ENCODE measurements at places on chromosomes 5 and 9.
A peak's percentile ranks its signal among the peaks of the same experiment; 100 is the strongest.

- DNase-seq, result peak; percentile 95
Measured at GRCh38 chr5:5270958-5271785, 131.0 kb downstream of the ADAMTS16 start.

GRCh38 chr5:99879791-99880511, 655.2 kb upstream of the FAM174A start:
- DNase-seq, result no peak

- DNase-seq, result no peak
Measured at GRCh38 chr9:93064392-93065134, 6.1 kb downstream of the SUSD3 start.

DNA sequence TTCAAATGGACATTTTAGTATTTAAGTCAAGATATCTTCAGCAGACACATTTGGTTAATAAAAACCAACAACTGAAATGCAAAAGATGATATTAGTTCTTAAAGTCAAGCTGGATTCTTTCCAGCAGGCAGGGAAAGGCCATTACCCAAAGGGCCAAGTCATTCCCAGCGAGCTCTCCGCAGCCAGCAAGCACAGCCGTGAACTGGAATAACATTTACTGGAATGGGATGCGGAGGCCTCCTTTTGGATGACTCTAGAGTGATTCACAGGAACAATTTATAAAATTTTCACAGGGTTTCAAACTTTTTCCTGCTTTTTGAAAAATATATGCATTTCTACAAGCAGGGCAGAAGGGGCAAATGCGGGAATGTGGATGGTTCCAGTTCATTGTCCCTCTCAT, 76.6 kb upstream of the DAB2 start:
- peak; percentile 70 for DNase-seq

DNA sequence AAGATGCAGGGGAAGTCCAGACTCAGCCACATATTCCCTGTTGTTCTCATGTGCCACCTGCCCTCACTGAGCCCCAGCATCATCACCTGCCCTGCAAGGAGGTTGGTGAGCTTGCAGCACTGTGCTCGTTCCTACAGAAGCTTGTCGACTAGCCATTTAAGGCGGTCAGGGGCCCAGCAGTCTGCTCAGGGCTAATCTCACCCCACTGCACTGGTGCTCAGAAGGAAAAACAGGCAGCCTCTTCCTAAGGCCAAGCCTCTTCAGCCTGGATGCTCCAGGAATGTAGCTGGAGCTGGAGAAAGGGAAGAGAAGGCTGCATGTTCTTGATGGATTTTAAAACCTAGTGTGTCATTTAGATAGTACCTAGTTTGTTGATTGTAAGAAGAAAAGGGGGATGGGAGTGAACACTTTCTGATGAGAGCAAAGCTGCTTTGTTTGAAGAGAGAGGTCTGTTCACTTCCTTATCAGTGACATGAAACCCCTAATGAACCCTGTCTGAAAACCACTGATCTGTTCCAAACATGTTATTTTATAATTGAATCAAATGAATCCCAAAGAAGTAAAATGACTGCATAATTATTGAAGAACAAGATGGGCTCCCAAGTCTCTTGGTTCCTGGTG, 10.6 kb upstream of the ASPN start:
- DNase-seq, result no peak

- peak; percentile 45 for DNase-seq
Measured at GRCh38 chr9:21968331-21969010, 25.7 kb downstream of the CDKN2A start.

- no peak for DNase-seq
Measured at GRCh38 chr9:17730899-17731298, 152.0 kb downstream of the SH3GL2 start.

DNA sequence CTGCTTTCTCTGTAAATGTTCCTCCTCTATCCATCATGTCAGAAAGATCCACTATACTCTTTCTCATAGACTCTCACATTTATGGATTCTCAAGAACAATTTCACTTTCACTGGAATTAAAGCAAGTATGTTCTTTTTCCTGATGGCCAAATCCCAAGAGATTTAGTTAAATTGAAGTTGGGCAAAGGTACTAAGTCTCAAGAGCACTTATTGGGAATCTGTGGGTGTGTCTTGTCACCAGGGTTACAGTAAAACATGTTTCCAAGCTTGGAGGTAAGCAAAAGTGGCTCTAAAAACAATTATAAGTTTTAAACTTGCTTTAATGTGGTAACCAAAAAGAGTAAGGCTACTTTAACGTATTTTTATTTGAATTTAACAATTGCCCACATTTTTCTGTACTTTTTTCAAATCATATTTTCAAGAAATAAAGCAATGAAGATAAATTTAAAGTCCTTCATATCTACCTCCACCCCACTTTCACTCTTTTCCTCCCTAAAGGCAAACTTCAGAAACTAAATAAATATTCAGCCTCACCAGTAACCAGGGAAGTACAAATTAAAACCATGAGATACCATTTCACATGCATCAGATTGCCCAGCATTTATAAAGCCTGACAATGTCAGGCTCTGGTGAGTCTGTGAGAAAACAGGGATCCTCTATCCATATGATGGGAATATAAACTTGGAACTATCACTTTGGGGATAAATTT, 387.4 kb downstream of the CETN3 start:
- no peak for DNase-seq

DNA sequence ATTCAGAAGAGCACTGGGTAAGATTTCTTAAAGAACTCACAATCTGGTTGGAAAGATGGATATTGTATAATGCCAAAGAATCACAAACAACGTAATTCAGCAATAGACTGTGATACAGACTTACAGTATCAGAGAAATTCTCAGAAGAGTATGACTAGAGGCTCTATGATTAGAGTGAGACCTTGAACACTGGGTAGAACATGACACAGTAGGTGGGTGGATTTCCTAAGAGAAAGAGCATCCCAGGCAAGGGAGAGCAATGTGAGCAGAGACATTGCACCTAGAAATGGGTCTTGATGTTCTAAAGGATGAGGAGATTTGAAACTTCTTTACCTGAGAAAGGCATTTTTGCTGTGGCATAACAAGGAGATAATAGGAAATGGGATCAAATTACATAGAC, 27.3 kb upstream of the CAST start:
- DNase-seq, result no peak

GRCh38 chr9:84137968-84138367, 157.4 kb downstream of the RMI1 start:
- DNase-seq, result peak; percentile 88

DNA sequence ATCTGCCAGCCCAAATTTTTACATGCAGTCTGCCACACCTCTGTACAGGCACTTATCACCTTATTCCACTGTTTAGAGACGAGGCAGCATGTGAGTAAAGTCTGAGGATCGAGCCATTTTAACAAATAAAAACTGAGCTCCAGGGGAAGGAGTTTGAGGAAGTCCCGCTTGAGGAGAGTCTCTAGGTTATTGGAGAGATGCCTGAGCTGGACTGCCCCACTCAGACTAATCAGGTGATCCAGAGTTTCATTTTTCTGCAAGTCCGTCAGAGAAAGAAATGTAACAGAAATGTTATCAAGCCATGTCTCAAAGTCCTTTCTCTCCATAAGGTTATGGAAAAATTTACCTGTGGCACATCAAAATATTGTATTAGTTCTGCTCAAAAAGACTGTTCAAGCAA, 5.3 kb downstream of the FBXW2 start:
- DNase-seq, result no peak

DNA sequence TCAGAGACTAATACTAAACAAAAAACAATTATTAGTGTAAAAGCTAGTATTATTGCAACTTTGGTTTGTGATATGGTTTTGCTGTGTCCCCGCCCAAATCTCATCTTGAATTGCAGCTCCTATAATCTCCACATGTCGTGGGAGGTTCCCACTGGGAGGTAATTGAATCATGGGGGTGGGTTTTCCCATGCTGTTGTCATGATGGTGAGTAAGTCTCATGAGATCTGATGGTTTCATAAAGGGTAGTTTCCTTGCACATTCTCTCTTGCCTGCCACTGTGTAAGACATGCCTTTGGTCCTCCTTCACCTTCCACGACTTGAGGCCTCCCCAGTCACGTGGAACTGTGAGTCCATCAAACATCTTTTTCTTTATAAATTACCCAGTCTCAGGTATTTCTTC, 325.9 kb upstream of the DAB2 start:
- DNase-seq, result peak; percentile 7

GRCh38 chr5:96177303-96177869, 215.7 kb upstream of the ELL2 start:
- DNase-seq, result peak; percentile 99

GRCh38 chr9:4585135-4585534, 77.0 kb upstream of the PLPP6 start:
- no peak for DNase-seq

- DNase-seq, result no peak
Measured at GRCh38 chr9:133505901-133506652, 18.7 kb downstream of the MYMK start.

GRCh38 chr9:93576258-93577077, at the start of gene PHF2:
PHF2 (plus strand) TSS chr9:93576584; CDS start chr9:93576774, 190 bp downstream.
- DNase-seq, result peak; percentile 29

GRCh38 chr5:137366526-137366925, 132.6 kb downstream of the SPOCK1 start:
- no peak for DNase-seq

DNA sequence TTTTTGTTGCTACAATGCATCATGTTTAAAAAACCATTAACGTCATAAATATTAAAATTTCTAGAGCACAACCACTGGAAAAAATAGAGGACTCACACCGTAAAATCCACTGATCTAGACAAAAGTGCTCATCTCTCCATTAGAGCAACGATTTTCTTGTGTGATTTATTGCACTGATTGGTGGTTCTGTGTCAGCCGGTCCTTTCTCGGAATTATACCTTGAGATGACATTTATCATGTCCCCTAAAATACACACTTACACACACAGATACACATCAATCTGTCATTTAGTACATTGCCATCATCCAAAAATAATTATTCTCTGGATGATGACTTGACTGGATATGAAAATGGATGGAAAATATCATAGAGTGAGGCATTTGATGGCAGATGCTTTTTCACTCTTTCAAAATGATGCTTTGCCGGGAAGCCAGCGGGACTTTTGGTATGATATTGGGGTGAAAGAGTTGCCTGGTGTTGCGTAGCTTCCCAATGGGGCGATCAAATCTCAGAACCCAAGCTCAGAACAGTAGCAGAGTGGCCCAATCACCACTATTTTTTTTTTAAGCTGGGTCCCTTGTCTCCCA, 226.6 kb downstream of the GAS1 start:
- DNase-seq, result no peak

GRCh38 chr5:172959824-172960799, 888 bp downstream of the RPL26L1 start:
- DNase-seq, result no peak

GRCh38 chr5:59955241-59955640, 61.7 kb upstream of the PDE4D start:
- DNase-seq, result no peak

- no peak for DNase-seq
Measured at GRCh38 chr5:179385914-179386313, 40.7 kb upstream of the ADAMTS2 start.

DNA sequence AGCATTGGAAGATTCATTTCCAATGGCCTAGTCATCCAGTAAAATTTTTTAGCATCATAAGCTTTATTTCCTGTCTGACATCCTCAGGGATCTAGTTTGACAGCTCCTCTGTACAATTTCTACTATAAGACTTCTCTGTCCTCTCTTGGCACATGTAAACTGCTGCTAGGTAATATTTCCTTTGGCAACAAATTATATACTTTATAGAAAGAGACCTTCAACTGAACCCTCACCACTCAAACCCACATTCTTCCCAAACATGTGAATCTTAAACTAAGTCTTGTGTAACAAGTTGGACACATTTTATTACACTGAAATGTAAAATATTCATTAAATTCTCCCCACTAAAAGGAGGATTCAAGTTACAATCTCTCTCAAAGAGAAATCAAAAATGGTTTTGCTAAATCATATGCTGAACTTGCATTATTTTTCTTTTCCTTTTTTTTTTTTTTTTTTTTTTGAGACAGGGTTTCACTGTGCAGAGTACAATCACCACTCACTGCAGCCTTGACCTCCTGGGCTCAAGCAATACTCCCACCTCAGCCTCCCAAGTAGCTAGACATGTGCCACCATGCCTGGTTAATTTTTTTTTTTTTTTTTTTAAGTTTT, 36.9 kb downstream of the SCAI start:
- no peak for DNase-seq

DNA sequence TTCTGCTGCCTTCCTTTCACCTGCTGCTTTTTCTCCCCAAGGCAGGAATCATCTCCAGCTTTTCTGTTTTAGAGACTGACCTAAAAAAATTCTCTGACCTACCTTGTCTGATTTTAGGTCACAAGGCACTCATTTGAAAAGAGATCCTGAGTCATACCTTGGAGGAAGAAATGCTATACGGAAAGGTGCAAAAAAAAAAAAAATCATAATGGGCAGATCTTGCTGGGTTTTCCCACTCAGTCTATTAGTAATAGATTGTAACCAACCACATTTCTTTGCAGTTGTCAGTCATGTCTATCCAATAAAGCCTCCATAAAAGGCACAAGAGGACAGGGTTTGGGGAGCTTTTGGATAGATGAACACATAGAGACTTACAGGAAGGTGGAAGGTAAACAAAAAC, 70.0 kb downstream of the MTREX start:
- no peak for DNase-seq

GRCh38 chr9:70262366-70262765, 3.6 kb downstream of the SMC5 start:
- DNase-seq, result no peak

- no peak for DNase-seq
Measured at GRCh38 chr9:125370786-125371185, 109.2 kb downstream of the GAPVD1 start.

DNA sequence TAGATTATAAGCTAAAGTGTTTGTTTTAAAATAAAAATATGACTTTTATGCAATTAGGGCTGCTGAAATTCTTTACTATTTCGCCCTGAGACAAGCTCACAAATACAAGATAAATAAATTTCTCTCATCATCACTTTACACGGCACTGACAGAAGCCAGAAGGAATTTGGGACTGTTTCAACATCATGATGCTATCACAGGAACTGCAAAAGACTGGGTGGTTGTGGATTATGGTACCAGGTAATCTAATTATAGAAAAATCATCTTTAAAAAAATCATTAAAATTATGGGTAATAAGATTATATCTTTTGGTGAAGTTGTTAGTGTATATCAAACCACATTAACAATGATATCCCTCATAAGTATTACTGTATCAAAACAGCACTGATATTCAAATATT, 95.0 kb downstream of the MAN2A1 start:
- peak; percentile 3 for DNase-seq

- no peak for DNase-seq
Measured at GRCh38 chr9:31210978-31211570, 1173.4 kb upstream of the ACO1 start.

GRCh38 chr5:50406877-50407276, 34.2 kb downstream of the EMB start:
- peak; percentile 87 for DNase-seq

- DNase-seq, result no peak
Measured at GRCh38 chr9:82024908-82025307, 36.3 kb downstream of the SPATA31D1 start.
